ENCODE measurements at places on chromosomes 6 and 20.

- DNase-seq: peak; percentile 3
These were observed 65.0 kb upstream of the XRN2 start for GRCh38 chr20:21237956-21238799.

- DNase-seq: no peak
These were observed 648 bp upstream of the BACH2 start for GRCh38 chr6:90297115-90297866.

DNA sequence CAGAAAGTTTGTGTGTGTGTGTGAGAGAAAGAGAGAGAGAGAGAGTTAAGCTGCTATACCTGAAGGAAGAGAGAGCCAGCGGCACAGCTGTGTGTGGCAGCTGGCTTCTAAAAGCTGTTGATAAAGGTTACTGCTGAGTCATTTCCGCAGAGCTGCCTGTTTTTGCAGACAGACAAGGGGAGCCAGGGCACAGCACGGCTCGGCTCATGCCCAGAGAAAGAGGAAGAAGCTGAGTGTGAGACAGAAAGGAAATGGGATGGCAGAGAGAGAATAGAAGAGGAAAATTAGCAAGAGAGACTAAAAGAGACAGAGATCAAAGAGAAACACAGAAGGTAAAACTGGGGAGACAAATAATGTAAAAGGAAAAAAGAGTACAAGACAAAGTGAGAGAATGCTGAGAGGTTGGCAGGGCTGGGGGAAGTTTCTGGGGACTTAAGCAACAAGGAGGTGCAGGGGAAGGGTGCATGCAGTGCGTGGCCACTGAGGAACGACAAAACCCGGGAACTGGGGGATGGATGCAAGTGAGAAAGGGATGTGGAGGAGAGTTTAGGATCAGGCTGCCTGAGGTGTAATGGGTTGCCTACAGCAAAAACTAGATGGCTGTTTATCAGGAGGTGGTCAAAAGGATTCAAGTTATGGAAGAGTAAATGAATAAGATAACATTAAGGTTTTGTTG is 22.7 kb downstream of the HLA-A start:
- peak; percentile 85 for DNase-seq

- DNase-seq: no peak
These were observed 473.1 kb downstream of the KIF16B start for GRCh38 chr20:16100111-16100510.
